MCF 10A (cell line): ENCODE measurements at places on chromosomes 3 and 15.

GRCh38 chr3:50481992-50482391, 21.4 kb downstream of the CACNA2D2 start:
- H3K4me3 ChIP-seq, result no peak overlapping the region
- H3K4me1 ChIP-seq, result no peaks in the 10 kb centered on the region
- DNase-seq, result no peak

DNA sequence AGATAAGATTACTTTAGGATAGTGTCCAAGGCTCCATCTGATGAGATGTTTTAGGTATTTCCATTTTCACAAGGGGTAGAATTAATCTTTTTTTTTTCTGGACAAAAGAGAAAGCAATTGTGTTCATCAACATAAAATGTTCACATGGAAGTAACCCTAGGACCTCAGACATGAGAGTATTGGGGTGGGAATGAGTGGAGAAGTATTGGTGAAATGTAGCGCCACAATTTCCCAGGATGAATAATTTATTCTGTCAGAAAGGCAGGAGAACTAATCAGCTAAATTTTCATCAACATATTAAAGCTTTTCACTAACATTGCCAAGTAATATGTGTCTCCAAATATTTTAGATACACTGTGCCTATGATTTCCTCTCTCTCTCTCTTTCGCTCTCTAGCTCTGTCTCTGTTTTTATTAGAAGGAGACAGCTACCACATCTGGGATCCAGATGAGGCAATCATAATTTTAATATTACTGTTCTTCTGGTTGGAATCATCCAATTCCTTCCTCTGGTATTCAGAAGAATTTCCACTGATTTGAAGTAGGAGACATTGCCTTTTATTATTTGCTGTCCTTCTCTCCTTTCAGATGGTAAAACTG, 21.6 kb upstream of the ZNF280D start:
- H3K27ac ChIP-seq, result no peak overlapping the region
- peaks cover 22% of the 10 kb centered on the region for H3K4me1 ChIP-seq
- H3K27me3 ChIP-seq, result no peaks in the 10 kb centered on the region

DNA sequence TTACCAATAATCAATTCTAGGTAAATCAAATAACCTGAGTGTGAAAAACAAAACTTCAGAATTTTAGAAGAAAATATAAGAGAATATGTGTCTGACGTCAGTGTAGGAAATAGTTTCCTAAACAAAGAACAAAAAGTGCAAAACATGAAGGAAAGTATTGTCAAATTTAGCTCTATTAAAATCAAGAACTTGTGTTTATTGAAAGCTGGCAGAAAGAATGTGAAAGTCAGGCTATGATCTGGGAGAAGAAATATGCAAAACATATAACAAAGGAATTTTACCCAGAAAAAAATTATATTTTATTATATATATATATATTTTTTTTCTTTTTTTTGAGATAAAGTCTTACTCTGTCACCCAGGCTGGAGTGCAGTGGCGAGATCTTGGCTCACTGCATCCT, 129.1 kb upstream of the ANKRD28 start:
- no peaks in the 10 kb centered on the region for H3K4me1 ChIP-seq
- no peaks in the 10 kb centered on the region for H3K27me3 ChIP-seq
- DNase-seq, result no peak
- H3K27ac ChIP-seq, result no peak overlapping the region
- no peak overlapping the region for H3K4me3 ChIP-seq

- no peak for DNase-seq
- no peaks in the 10 kb centered on the region for H3K27me3 ChIP-seq
- no peaks in the 10 kb centered on the region for H3K4me1 ChIP-seq
- H3K36me3 ChIP-seq, result no peaks in the 10 kb centered on the region
- no peak overlapping the region for H3K27ac ChIP-seq
Measured at GRCh38 chr3:73623346-73623745, 1.4 kb downstream of the PDZRN3 start.

DNA sequence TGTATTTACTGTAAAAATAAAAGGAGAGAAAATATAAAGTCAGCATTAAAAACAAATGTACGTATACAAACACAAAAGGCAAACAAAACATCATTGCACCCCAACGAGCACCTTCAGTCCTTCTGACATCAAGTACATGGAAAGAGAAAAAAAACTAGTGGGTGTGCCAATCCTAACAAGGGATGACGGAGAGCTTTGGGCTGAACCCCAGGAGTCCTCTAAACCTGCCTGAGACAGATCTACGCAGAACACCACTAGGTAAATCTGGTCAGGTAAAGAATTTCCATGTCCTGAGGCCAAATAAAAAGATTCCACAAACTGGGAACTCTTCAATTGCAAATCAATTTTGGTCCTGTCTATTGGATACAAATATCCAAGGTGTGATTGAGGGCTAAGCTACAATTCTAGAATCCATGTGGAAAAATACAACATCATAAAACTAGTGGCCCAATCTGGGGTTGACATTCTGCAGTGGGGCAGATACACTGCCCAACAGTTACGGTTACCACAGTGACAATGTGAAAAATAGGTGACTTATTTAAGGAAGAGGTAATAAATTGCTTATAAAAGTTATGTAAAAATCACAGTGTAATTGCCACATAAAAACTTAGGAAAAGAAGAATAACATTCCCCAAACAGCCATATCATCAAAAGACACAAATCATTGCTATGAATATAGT, 14.2 kb downstream of the IFT80 start:
- no peak overlapping the region for H3K27ac ChIP-seq
- DNase-seq, result no peak
- no peak overlapping the region for H3K4me3 ChIP-seq
- peaks cover 3% of the 10 kb centered on the region for H3K4me1 ChIP-seq

GRCh38 chr3:190541560-190541959, 27.7 kb downstream of the IL1RAP start:
- peaks cover 20% of the 10 kb centered on the region for H3K4me1 ChIP-seq
- H3K36me3 ChIP-seq, result peaks cover 5% of the 10 kb centered on the region
- H3K27ac ChIP-seq, result no peak overlapping the region
- H3K27me3 ChIP-seq, result no peaks in the 10 kb centered on the region
- H3K4me3 ChIP-seq, result no peak overlapping the region

GRCh38 chr3:13414040-13414729, 5.9 kb downstream of the NUP210 start:
- no peaks in the 10 kb centered on the region for H3K36me3 ChIP-seq
- H3K27ac ChIP-seq, result peak overlapping the region; percentile 5
- no peaks in the 10 kb centered on the region for H3K27me3 ChIP-seq
- peak; percentile 47 for DNase-seq

DNA sequence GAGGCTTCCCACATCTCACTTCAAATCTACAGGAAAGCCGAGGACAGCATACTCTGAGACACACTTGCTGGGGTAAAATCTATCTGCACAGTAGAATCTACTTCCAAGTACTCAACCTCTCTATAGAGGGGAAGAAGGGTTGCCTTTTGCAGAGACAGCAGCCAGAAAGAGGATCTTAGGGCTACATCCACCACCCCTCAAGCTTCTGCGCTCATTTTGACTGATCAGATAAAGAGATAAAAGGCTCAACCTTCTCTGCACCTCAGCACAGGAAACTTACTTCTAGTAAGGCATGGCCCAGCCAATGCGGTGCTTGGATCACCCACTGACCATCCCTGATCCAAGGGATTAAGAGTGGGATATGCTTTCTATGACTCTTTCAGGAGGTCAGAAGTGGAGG, 6.9 kb upstream of the SLC9A9 start:
- peaks cover 18% of the 10 kb centered on the region for H3K4me1 ChIP-seq
- no peaks in the 10 kb centered on the region for H3K27me3 ChIP-seq
- no peak overlapping the region for H3K4me3 ChIP-seq
- peaks cover 6% of the 10 kb centered on the region for H3K36me3 ChIP-seq

DNA sequence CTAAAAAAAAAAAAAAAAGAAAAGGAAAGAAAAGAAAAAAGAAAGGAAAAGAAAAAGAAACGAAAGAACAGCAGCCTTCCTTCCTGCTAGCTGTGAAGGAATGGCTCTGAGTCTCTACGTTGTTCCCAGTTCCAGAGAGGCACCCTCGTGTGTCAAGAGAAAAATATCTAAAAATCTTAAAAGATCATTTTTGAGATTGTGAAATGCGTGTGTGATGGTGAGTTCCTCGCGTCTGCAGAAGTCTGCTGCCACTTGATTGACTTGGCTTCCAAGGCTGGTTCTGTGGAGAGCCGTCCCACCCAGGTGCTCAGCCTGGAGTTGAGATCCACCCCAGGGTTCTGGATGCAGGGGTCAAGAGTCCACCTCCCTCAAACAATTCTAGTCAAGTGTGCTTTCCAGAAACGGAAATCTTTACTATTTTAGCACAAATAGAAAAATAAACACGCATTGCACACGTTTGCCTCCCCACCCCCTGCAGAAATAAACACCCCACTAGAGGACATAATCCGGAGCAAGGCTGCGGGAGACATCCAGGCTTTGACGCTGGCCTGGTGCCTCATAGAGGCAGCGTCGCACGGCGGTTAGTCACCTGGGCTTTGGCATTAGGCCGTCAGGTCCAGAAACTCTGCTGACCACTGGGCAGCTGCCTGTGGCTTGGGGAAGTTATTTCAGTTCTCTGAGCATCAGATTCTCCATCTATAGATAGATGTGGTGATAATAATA, 265.4 kb downstream of the FAM43A start:
- H3K27ac ChIP-seq, result no peak overlapping the region
- no peaks in the 10 kb centered on the region for H3K36me3 ChIP-seq
- H3K27me3 ChIP-seq, result peaks cover 3% of the 10 kb centered on the region

DNA sequence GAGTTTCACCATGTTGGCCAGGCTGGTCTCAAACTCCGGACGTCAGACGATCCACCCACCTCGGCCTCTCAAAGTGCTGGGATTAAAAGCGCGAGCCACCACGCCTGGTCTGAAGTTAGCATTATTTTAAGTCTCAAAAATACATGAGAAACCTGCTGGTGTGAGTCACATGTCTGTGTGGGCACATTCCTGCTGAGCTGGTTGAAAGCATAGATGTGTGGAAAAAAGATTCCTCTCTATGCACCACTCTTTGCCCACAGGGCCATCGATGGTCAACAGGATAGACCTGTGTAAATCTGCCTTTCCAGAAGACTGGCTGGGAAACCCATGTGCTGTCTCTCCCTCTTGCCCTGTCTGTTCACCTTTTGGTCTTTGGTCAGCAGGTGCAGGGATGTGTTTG, 63.5 kb downstream of the CHRD start:
- no peaks in the 10 kb centered on the region for H3K36me3 ChIP-seq
- peaks cover 13% of the 10 kb centered on the region for H3K4me1 ChIP-seq
- no peak overlapping the region for H3K4me3 ChIP-seq
- peak; percentile 15 for DNase-seq
- no peak overlapping the region for H3K27ac ChIP-seq

- DNase-seq, result peak; percentile 90
- peaks cover 100% of the 10 kb centered on the region for H3K36me3 ChIP-seq
- peak overlapping the region; percentile 31 for H3K4me3 ChIP-seq
- H3K27me3 ChIP-seq, result no peaks in the 10 kb centered on the region
Measured at GRCh38 chr3:134357914-134358811, 16.1 kb downstream of the AMOTL2 start.

DNA sequence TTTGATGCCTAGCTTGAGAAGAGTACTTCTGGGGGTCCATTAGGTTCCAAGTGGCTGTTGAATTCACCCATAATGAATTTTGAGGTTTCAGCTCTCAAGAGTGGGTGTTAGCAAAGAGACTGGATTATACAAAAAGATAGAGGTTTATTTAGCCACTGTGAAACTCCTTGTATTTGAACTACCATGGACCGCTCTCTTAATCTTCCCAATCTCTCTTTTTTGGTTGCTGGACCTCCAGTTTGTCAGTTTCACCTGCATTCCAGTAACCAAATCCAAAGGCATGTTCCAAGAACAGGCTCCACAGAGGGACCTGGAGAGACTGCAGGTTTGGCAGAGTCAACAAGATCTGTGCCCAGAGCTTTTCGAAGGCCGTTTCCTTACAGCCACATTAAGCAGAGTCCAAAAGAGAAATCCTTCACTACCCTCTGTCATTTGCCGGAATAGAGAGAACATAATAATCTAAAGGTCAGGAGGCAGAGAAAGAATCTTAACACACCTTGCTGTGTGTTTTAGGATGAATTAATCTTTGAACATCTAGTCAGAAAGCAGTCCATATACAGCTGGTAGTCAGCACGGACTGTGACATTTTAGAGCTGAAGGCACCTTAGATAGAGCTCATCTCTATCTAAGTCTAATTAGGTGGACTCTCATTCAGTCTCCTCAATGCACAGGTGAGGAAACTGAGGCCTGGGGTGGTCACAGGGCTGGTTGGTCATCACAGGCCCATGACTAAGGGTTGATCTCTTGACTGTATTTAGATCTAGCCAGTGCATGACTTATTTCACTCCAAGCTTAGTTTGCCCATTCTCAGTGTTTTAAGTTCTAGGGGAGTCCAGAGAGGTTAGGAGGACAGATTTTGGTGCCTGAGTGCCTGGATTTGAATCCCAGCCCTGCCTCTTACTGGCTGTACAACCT, 1.3 kb downstream of the ABHD2 start:
- peaks cover 22% of the 10 kb centered on the region for H3K4me1 ChIP-seq
- H3K36me3 ChIP-seq, result peaks cover 5% of the 10 kb centered on the region
- peak overlapping the region; percentile 72 for H3K4me3 ChIP-seq

- H3K36me3 ChIP-seq, result peaks cover 13% of the 10 kb centered on the region
- H3K4me1 ChIP-seq, result peaks cover 6% of the 10 kb centered on the region
- H3K27me3 ChIP-seq, result no peaks in the 10 kb centered on the region
- no peak for DNase-seq
- H3K4me3 ChIP-seq, result no peak overlapping the region
Measured at GRCh38 chr3:72973031-72973723, 23.4 kb upstream of the PPP4R2 start.

DNA sequence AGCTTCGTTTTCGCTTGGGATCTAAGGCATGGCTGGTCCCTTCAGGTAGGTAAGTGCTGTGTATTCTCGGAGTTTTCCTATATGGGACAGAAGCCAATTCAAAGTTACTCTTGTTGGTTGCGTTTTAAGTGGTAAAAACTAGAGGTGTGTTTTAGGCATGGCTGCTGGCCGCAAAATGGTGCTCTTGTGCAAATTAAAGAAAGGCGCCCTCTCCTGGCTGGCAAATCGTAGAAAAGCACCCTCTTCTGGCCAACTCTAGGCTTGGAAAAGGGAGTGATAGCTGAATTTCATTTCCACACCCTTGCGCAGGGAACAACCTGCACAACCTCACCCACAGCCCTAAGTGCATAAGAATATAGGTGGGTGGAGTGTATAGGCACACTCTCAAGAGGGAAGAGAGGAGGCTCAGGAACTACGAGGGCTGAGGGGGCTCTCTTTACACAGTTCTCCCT, 23.5 kb downstream of the DRD3 start:
- H3K4me3 ChIP-seq, result no peak overlapping the region
- peak; percentile 26 for DNase-seq
- peaks cover 7% of the 10 kb centered on the region for H3K4me1 ChIP-seq
- H3K36me3 ChIP-seq, result no peaks in the 10 kb centered on the region
- peaks cover 43% of the 10 kb centered on the region for H3K27me3 ChIP-seq
- no peak overlapping the region for H3K27ac ChIP-seq

DNA sequence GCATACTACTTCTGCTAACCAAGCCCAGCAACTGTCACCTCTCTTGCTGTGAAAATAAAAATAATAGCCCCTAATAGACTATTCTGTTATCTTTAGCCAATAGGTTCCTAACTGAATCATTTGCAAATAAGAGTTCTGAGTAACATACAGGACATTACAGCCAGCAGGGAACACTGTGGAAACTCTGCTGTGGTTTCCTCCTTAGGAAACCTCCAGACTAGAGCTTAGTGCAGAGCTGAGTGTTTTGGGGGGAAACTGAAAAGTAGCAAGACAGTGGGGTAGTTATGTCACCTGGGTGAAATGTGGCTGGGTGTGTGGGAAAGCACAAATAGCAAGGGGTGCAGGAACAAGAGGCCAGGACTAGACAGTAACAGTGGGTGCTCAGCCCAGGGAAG, 32.4 kb downstream of the DZIP1L start:
- peaks cover 19% of the 10 kb centered on the region for H3K36me3 ChIP-seq
- no peak for DNase-seq
- peak overlapping the region; percentile 90 for H3K27ac ChIP-seq
- peak overlapping the region; percentile 63 for H3K4me3 ChIP-seq
- no peaks in the 10 kb centered on the region for H3K27me3 ChIP-seq
